ENCODE measurements at places on chromosomes 7 and 10. TPM values are rescaled to one million over a fixed set of nuclear protein-coding genes. Genes with fewer than 3 reads are reported as not detected.

GRCh38 chr7:151046603-151047573 lies 1.4 kb upstream of the ASIC3 start:
- no peak for DNase-seq

DNA sequence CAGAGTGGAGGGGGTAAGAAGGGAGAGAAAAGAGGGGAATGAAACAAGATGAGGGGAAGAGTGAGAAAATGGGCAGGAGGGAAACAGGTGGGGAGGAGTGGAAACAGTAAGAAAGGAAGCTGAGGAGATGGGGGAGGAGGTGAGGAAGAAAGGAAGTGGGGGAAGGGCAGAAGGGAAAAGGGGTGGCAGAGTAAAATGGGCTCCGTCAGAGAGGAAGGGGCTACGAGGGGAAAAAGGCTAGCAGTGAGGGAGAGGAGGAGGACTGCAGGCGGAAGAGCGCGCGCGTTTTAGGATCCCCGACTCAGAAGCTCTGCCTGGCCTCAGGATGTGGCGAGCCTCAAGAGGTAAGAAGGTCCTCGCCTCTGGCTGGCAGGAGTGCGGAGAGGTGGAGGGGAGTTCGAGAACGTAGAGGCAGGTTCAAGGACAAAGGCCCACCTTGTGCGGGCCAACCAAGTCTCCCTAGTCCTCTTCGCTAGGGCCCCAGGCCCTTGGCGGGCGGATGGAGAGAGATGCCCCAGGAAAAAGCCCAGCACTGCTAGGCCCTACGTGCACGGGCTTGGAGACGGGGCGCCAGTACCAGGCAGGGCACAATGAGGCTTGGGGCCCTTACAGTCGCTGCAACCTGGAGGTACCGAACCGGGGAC lies 5.8 kb upstream of the NKX2-3 start:
- no peak for DNase-seq

DNA sequence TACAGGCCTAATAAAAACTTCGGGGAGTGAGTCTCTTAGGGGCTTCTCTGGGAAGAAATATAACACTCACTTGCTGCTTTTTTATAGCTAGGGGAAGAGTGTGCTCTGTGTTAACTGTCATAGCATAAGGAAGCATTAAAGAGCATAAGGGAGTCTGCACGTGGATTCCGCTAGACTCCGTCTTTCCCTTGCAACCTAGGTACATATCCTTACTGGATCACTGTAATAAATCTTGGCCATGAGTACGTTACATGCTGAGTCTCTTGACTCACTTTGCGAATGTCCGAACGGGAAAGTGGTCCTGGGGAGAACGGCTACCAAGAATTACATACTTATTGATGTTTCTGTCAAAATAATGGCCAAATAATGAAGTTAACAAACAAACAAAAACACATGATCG lies 999.1 kb upstream of the MBL2 start:
- DNase-seq: no peak

DNA sequence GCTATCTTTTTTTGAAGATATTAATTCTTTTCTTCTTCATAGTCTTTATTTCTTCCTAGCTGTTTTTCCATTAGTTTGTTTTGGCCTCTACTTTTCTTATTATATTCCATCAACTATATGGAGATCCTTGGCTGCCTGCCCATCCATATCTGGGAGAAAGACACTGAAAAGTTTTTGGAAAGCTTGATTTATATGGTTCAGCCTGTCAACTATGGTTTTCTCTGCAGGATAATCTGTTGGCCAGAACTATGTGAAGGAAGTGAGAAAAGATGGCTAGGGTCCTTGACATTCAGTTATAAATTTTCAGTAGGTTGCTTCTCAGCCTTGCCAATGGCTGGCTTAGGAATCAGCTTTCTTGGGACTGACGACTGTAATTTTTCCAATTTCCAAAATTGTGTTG lies 10.0 kb upstream of the CDK14 start:
- DNase-seq: no peak

- DNase-seq: peak; percentile 65
These were observed 455.3 kb downstream of the REEP3 start for GRCh38 chr10:63976538-63976937.

GRCh38 chr10:9198611-9199010 lies 1144.1 kb downstream of the GATA3 start:
- DNase-seq: no peak

- DNase-seq: peak; percentile 32
These were observed 80.7 kb downstream of the UBE2H start for GRCh38 chr7:129872054-129872453.

DNA sequence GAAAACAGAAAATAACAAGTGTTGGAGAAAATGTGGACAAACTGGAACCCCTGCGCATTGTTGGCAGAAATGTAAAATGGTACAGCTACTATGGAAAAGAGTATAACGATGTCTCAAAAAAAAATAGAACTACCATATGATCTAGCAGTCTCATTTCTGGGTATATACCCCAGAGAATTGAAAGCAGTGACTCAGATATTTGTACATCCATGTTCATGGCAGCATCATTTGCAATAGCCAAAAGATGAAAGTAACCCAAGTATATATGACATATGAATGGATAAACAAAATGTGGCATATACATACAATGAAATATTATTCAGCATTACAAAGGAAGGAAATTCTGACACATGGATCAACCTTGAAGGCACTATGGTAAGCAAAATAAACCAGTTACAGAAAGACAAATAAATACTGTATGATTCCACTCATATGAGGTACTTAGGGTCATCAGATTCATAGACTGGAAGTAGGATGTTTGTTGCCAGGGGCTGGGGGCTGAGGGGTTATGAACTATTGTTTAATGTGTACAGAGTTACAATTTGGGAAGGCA lies 4.9 kb downstream of the NRCAM start:
- no peak for DNase-seq

DNA sequence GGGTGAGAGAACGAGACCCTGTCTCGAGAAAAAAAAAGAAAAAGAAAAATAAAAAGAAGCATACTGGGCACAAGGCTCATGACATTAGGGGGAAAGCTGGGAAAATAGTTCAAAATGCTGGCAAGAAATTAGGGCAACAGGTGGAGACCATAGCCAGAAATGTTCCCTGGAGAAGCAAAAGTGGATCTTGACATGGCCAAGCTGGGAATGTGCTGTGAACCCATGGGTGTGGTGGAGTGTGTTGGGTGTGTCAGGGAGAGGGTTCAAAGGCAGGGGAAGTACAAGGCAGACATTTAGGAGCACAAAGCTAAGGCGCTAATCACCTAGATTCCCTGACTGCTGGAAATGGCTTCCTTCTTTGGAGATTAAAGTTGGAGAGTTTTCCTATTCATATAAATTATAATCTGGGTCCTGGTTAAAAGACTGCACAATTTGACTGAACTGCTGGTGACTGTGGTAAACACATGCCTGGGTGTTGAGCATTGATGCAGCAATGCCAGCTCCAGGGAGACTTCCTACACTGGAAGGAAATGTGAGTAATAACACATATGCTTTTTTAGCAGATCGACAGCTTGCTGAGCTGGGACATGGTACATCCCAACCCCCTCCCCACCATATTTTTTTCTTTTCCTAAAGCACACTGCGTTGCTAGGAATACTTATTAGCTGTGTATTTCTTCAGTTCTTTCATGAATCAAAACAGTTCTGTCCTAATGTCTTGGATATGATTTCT lies 70.1 kb upstream of the ARHGAP21 start:
- no peak for DNase-seq

DNA sequence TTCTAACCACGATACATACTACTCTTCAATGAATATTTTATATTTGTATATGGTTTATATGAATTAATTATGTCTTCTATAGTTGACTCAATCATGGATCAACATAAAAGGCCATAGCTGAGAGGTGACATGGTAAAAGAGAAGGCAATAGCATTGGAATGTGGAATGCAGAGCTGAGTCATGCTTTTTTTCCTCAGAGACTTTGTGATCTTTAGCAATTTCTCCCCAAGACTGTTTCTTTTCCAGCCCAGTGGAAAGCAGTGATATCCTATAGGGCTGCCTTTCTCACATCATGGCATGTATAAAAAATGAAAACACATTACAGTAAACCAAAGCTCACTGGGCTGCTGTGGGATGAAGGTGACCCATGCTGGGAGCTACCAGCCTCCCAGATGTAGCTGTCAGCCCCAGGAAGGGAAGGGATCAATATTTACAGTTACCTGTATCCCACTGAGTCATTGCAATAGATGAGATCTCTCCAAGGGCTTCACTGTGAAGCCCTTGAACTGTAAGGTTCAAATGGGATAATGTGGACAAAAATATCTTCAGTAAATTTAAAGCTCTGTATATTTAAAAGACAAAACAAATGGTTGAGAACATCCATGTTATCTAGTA lies 30.2 kb downstream of the SLC39A12 start:
- DNase-seq: no peak

DNA sequence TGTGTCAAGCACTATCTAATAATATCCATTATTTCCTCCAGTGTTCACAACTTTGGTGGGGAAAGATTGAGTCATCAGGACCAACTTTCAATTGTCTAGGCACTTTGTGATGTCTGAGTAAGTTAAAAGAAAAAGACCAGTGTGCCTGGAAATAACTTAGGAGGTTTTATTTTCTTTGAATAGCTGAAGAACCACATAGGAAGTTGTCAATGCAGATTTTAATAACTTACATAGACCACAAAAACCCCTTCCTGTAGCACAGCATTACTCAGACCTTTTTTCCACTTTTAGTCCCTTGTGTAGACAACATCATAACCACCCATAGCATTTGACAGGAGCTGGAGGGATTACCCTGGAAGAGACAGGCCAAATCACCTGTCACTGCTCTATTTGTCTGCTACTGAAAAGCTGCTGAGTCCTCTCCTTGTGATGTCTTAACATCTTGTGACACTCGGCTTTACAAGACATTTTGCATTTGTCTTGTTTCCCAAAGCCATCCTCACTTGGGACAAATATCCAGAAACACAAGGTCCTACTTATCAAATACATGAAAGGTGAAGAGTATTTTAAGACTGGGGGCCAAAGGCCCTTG lies 241.5 kb upstream of the PTER start:
- DNase-seq: peak; percentile 9

- no peak for DNase-seq
These were observed 699.3 kb downstream of the INHBA start for GRCh38 chr7:41003611-41003940.

The SLC13A1 gene
- total RNA-seq: not detected

The TUBB8 gene
- total RNA-seq: not detected

The PLEKHS1 gene
- total RNA-seq: not detected

The TRPV5 gene
- total RNA-seq: not detected

The MMRN2 gene
- not detected for total RNA-seq

The ANKRD1 gene
- total RNA-seq: not detected
